Stimulated activated effector memory CD8-positive, alpha-beta T cell treated with anti-CD3 and anti-CD28 coated beads, Interleukin-12 subunit alpha, Interleukin-12 subunit beta, amount 100 ng/mL, for 72 hours (primary cell): ENCODE measurements at places on chromosomes 5 and 9.

- no peak for DNase-seq
These were observed 35.9 kb upstream of the HSPA9 start for GRCh38 chr5:138610918-138611677.

GRCh38 chr5:152477536-152477935 is 72.5 kb upstream of the NMUR2 start:
- DNase-seq: no peak

- DNase-seq: no peak
These were observed 13.4 kb downstream of the IRF1 start for GRCh38 chr5:132476876-132477781.

DNA sequence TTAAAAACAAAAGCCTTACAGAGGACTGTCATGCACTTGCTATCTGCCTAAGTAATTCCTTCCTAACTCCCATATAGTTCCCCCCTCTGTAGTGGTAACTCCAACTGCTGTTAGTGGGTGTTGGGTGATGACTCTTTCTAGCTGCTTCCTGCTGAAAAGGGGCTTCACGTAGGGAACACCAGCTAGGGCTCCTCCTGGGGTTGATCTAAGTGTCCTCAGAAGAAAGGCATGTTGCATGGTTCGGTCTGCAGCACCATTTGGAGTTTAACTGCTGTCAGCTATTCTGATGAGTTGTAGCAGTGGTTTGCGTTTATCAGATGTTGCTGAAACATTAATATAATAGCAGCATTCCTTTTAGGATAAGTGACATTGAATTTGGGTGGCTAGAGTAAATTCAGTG is 281.9 kb upstream of the TUSC1 start:
- DNase-seq: no peak

GRCh38 chr5:115584501-115584900 is 17.8 kb downstream of the TICAM2 start:
- DNase-seq: no peak

DNA sequence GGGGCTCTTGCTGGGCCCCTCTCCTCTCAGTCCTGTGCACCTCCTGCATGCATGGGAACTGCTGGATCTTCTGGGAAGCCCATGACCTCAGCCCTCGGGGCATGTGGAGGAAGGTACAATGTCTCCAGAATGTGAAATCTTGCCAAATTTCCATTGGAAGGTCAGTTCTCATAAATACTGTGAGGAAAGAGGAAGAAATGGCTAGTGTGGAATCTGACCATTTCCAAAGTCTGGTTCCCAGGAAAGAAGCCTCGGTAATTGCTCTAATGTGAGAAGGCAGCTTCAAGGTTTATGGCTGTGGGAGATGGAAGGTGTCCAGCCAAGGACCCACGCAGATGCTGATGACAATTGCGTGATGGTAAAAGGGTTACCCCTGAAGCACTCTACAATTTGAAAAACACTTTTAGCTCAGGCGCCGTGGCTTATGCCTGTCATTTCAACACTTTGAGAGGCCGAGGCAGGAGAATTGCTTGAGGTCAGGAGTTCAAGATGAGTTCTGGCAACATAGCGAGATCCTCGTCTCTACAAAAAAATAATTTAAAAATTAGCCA is 8.1 kb upstream of the IL17B start:
- no peak for DNase-seq

- DNase-seq: no peak
These were observed 123.5 kb downstream of the KCNIP1 start for GRCh38 chr5:170627271-170627670.

DNA sequence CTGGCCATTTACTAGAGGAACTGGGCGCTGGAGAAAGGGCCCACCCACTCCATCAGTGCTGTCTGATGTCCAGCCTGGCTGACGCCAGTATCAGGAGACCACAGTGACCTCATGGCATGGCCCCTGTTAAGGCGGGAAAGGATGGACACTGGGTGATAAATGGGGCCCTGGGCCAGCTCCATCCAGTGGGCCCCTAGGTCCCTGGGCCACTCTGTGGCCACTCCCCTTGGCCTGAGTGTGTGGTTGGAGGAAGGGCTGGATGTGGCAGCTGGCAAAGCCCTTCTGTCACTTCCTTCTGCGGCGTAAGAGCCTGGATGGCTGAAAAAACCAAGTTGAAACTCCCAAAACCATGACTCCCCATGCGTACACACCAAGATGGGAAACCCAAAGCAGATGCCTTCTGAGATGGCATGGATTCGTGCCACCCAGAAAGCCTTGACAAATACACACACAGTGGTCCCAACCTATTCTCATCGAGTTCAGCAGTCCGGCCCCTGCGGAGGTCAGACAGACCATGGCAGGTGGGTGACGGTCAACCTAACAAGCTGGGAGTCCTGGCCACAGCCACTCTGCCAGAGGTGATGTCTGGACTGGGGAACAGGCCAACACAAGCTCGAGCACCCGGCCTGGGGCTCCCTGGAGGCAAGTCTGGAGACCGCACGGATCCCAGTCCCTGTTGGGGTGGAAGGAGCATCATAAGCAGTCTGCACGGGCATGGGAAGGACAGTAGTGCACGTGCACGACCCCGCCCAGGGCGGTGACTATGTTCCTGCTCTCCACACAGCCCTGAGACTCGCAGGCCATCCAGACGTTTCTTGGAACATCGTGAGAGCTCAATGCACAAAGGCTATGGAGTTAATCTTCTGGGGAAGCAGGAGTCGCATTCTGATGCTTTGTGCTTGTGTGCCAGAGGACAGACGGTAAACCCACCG is 45.2 kb upstream of the NOTCH1 start:
- DNase-seq: no peak

GRCh38 chr5:53490747-53491146 is 10.3 kb downstream of the FST start:
- no peak for DNase-seq

DNA sequence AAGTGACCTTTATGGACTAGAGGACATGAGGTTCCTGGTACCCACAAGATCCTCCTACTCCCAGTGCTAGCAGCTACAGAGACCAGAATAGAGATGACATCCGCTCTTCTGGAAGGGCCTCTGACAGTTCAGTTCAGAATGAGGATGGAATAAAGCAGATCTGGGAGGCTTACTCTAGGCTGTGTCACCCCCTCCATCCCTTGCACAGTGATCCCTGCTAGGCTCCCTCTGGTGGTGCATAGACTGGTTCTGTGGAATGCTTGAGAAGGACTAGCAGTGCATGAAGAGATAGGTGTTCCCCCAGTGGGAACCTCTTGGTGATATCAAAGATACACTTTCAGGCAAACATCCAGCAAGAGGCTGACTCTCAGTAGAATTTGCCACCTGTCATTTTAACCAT is 83.0 kb downstream of the NPR3 start:
- no peak for DNase-seq

GRCh38 chr9:96047741-96048103 is 172.2 kb downstream of the ERCC6L2 start:
- DNase-seq: no peak

- DNase-seq: no peak
These were observed 54.9 kb upstream of the EPB41L4A start for GRCh38 chr5:112473989-112474388.

DNA sequence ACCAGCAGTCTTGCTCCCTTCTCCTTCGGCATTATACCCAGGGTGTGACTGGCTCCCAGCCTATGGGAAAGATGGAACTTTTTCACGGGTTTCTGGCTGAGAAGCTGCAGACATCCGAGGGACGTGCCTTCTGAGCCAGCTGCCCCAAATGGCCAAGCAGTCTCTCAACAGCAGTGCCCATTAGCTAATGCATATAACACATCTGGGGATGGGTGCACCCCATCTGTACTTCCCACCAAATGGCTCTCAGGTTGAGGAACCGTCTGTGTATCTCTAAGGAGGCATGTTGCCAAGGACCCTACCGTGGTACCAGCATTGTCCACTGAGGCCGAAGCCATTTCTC is 25.0 kb downstream of the C5orf15 start:
- no peak for DNase-seq

DNA sequence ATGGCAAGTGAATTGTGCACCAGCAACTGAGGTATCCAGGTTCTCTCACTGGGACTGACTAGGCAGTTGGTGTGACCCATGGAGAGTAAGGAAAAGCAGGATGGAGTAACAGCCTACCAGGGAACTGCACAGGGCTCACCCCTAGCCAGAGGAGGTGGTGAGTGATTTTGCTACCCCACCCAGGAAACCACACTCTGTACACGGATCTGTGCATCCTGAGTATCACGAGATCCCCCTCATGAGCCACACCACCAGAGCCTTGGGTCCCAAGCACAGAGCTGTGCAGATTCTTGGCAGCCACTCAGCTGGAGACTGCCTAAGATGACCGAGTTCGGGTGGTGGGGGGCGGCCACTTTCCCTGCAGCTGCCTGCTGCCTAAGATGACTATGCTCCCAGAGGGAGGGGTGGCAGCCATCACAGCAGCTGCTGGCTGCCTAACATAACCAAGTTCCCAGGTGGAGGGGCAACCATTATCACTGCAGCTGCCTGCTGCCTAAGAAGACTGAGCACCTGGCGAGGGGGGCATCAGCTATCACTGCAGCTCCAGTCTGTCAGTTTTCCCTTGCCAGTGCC is 48.4 kb upstream of the EFNA5 start:
- DNase-seq: no peak

GRCh38 chr9:112608851-112609250 is 109.1 kb downstream of the INIP start:
- DNase-seq: no peak

- peak; percentile 45 for DNase-seq
These were observed 10.8 kb downstream of the OR13J1 start for GRCh38 chr9:35859310-35859989.

GRCh38 chr5:80895523-80895922 is 64.6 kb upstream of the RASGRF2 start:
- no peak for DNase-seq

DNA sequence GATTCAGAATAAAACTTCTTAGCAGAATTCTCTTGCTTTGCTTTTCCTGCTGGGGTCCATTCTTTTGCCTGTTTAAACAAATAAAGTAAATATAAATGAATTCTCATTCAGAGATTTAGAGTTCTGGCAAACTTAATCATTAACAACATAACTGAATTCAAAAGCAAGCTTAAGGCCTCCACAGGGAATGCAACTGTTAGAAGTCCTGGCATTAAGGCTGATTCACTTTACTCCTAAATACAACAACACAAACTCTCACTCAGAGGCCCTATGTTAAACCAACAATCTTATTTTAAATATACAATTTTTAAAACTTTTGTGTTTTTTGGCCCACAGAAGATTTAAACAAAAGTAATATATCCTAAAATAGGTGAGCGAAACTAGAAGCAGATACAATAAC is 178.3 kb downstream of the AP3B1 start:
- DNase-seq: no peak

DNA sequence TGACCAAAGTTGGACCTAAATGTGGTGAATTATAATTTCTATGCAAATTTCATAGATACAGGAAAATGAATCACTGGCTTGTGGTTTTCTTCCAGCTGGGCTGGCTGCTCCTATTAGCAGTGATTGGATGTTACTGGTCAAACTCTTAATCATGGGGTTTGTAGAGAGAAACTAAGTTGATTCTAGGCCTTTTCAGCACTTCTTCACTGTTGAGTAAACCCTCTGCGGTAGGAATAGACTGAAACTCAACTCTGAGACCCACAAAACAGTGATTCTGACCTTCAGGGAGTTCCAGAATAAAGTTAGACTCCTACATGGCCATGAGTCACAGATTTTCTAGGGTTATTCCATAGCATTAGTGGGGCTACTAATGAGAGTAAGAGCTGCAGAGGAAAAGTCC is 47.9 kb upstream of the FKTN start:
- DNase-seq: no peak

- no peak for DNase-seq
These were observed 51.5 kb downstream of the PCSK1 start for GRCh38 chr5:96381526-96381925.

- peak; percentile 90 for DNase-seq
These were observed 198.8 kb downstream of the AUH start for GRCh38 chr9:91162784-91163443.

DNA sequence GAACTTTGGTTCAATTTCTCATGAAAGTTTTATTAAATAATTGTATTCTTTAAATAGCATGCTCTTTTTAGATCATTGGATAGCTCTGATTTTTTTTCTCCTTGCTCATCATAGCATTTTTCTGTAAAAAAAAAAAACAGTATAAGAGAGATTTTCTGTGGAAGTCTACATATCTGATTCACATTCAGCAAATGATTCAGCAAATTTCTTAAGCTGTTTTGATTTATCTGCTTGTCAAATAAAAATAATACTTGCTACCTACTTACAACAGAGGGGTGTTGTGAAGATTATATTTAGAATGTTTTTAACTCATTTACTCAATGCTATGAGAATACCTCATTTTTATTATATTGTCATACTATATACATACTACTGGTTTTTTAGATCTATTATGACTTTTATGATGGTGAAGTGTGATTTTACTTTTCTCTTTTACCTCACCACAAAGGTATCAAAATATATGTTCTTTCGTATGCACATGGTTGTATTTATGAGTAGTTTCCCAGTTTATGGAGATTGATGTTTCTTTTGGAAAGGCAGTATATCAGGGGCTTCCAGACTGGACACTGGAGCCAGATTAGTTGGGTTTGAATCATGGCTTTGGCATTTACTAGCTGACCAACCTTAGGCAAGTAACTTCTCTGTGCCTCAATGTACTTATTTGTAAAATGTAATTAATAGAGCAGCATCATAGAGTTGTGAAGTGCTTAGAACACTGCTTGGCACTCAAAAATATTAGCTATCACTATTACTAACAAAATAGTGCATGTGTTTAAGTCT is 25.5 kb downstream of the TNPO1 start:
- no peak for DNase-seq
